Kasumi-1 (cell line): ENCODE measurements at places on chromosomes 2 and 18.

GRCh38 chr2:42874949-42875801 is 82.8 kb upstream of the HAAO start:
- no peak for DNase-seq

GRCh38 chr18:38851526-38851925 is 1285.9 kb upstream of the CELF4 start:
- no peak for DNase-seq

- DNase-seq, result no peak
Observed at GRCh38 chr2:228841877-228842276, 429.2 kb downstream of the PID1 start.

DNA sequence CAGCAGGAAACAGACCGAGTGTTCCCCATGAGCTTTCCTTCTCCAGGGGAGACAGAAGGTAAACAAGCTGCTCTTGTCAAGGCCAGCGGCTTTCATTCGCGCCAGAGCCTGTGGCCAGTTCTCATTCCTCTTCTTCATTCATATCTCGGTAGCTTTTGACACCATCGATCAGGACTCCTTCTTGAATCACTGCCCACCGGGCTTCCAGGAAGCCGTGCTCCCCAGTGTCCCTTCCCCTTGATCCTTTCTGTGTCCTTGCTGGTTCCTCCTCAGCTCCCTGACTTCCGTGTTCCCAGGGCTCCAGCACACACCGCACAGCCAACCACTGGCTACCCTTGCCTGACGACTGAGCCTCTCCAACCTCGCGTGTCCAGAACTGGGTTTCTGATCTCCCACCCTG is 14.1 kb downstream of the SLC66A3 start:
- no peak for DNase-seq
